Stimulated activated effector memory CD8-positive, alpha-beta T cell treated with anti-CD3 and anti-CD28 coated beads, Interleukin-12 subunit alpha, Interleukin-12 subunit beta, amount 100 ng/mL, for 72 hours (primary cell): ENCODE measurements at places on chromosomes 3 and 15.

GRCh38 chr3:46086083-46086437, 58.8 kb upstream of the XCR1 start:
- no peak for DNase-seq

- no peak for DNase-seq
Observed at GRCh38 chr3:109241459-109242186, 74.7 kb downstream of the DPPA2 start.

DNA sequence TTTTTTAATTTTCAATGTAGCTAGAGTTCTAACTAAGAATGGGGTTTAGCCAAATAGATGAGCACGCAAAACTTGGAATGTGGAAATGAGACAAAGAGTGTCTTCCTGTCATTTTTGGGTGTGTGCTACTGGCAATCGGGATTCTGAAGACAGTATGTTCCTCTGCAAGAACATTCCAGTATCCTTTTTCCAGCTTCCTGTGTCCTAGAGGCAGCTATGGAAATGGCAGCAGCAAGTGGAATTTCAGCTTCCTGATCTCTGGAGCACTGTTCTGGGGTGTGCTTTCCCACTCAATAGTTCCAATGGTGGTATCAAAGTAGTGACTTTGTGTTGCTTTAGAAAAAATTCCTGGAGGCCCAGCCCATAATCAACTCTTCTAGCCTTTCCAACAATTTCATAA, 642.9 kb upstream of the KCNMB2 start:
- no peak for DNase-seq

DNA sequence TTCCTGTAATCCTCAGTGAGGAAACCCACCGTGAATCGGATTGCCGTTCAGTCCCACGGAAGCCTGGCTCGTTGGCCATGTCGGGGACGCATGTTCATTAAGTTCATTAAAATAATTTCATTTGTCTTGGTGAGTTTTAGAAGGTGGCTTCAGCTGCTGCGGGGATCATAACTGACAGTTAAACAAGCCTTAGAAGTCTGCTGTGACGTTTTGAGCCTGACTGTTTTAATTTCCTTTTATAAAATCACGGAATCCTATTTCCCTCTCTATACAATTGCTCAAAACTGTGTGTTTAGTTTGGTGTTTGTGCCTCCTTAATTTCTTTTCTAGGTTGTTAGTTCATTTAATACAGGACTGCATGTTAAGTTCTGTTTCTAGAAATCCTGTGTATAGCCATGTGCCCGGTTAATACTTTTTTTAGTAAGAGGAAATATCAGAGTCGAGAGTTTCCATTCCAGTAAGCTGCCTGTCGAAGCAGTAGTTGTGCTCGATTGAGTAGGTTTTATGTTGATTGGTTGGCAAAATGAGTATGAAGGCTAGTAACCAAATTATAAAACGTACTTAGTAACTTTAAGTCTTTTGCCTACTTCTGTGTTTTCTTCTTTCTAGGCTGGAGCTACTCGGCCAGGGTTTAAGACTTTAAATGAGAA, 705 bp downstream of the NIPA2 start:
- no peak for DNase-seq

DNA sequence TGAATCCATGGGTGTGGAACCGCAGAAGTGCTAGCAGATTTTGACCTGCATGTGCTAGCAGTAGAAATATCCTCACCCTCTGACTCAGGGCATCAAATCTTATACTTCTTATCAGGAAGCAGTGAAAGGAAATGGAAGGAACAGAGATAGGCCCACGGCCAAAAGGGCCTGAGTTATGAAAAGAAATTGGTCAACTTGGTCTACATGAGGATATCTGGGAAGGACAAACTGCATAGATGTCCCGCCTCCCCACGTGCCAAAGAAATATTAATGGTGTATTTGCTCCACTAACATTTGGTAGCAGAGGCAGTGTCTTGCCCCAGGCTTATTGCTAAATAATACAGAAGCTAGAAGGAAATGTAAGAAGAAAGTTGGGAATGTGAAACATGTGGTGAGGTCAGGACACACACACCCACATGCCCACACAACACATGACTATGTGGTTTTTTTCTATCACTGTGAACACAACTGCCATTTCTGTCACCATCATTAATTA, 93.6 kb upstream of the COL8A1 start:
- DNase-seq = no peak

GRCh38 chr15:70561885-70562284, 201.5 kb downstream of the UACA start:
- no peak for DNase-seq

DNA sequence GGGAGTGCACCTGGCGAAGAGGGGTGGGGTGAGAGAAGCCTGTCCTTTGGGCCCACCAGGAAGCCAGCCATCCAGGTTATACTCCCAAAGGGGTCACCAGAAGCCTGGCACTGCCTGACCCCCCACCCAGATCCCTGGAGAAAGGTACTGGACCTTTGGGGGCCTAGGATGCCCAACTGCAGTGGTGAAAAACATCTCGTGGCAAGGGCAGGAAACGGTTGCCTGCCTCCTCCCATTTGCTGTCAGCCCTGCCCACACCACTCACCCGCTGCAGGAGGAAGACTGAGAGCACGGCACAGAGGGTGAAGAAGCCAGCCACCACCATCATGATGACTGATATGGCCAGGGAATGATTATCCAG, 2.2 kb upstream of the ULK3 start:
- peak; percentile 34 for DNase-seq

- no peak for DNase-seq
Observed at GRCh38 chr15:75928680-75929608, 25.3 kb downstream of the FBXO22 start.

DNA sequence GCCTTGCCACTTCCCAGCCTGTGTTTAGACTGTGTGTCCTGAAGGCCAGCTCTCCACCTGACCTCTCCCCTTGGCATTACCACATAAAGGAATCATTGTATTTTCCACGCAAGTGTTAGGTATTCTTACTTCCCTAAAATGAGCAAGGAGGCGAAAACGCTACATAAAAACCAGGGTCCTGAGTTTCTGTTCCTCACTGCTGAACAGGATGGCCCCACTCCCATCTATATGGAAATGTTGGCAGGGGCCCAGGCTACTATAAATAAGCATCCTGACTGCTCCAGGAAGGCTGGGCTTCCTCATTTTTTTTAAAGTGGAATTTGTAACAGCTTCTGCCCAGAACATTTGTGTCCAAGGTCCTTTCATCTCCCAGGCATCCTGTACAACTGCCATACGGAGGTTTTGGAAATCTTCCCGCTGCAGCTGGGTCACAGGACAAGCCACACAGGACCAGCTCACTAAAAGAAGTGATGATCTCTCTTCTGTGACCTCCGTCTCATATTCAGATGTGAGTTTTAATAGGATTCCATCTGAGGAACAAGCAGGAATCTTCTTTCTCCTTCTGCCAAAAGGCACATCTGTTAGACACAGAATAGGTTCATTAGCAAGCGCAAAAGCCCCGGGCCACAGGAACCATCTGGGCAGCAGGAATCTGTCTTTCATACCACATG, 56.4 kb upstream of the LIMD1 start:
- no peak for DNase-seq

GRCh38 chr3:194103505-194103904, 32.4 kb upstream of the HES1 start:
- DNase-seq = no peak

DNA sequence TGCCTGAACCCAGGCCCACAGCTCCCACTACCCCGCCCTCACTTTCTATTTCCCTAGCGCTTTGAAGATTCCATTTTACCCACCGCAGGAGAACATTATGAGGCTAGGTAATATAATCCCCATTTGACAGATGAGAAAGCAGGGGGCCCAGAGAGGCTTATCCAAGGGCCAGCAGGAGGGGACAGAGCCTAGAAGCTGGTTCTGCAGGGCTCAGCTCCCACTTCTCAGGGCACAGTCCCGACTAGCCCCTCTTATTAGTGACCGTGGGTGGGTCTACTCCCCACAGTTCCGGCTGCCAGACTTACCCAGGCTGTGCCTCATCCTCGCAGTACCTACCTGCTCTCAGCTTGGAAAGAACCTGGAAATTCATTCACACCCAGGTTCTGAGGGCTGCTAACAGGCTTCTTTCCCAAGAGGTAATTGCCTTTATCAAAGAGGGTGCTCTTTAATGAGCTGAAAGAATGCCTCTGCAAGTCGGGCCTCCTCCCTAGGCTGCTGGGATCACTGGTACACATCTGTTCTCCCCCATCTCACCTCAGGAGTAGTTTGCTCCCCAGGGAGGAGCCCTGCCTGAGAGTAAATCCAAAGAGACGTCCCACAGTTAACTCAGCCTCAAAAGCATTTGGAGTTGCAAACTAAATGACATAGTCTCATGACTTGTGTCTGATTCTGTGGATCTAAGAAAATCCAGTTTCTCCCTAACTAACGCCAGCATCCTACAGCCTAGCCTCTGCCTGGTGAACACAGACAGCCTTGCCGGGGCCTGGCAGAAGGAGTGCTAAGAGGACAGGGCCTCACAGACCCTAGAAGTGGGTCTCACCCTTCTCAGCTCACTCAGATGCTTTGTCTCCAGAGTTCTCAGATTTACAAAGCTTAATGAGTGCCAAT, 125.0 kb downstream of the CHSY1 start:
- DNase-seq = peak; percentile 18

GRCh38 chr3:126656371-126657134, 1.6 kb upstream of the TXNRD3 start:
- DNase-seq = no peak

- DNase-seq = no peak
Observed at GRCh38 chr3:133293397-133294110, 106.3 kb upstream of the BFSP2 start.

DNA sequence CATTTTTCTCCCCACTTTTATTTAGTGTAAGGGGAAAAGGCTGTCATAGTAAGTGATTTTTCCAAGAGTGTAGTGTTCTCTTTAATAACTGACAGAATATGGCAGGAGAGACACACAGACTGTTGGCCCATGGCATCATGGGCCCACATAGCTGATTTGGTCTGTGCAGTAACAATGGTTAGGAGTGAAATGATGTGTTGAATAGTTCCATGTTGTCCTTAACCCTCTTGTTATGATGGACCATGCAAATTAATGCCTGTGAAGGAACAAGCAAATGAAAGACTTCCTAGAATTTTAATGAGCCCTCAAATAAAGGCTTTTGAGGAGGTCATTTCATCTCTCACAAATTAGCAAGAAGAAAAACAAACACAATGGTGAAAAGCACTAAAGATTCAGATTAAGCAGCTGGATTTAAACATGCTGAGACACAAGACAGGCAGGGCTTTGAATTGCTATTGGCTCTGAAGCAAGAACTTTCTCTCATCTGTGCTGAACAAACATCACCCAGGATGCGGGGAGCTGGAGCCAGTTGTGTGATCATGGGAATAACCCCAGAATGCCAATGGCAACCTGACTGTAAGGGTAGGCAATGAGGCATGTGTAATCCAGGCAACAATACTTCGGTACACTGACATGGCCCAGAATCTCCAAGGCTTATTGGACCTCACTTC, 136.7 kb upstream of the VEPH1 start:
- no peak for DNase-seq

DNA sequence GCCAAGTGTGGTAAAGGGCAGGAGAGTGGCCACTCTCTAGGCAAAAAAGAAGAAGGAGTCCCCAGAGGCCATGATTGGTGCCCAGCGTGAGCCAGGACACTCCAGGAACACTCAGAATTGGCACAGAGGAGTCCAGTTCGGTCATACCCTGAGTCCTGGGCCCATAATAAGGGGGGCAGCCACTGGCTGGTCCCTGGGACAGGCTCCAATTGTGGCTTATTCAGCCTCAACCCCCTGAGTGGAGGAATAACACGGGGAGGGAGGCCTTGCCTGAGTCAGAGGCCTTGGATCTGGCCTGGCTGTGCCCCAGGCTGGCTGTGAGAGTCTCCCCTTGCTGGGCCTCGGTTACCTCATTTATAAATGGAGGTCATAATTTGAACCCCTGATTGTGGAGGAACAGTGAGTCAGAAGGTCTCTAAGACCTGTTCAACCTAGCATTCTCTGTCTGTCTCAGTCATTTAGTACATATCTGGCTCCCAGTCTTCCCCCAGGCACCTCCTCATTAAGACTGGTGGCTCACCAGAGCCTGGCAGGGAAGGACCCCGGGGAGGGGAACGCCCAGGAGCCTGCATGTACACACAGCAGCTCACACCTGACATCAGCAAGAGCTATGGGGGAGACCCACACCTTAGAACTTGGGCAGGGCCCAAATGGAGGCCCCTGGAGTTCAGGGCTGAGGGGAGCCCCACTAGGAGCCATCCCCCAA, 95.9 kb upstream of the ATP2B2 start:
- DNase-seq = no peak

- DNase-seq = no peak
Observed at GRCh38 chr3:13348661-13349396, 71.3 kb downstream of the NUP210 start.

DNA sequence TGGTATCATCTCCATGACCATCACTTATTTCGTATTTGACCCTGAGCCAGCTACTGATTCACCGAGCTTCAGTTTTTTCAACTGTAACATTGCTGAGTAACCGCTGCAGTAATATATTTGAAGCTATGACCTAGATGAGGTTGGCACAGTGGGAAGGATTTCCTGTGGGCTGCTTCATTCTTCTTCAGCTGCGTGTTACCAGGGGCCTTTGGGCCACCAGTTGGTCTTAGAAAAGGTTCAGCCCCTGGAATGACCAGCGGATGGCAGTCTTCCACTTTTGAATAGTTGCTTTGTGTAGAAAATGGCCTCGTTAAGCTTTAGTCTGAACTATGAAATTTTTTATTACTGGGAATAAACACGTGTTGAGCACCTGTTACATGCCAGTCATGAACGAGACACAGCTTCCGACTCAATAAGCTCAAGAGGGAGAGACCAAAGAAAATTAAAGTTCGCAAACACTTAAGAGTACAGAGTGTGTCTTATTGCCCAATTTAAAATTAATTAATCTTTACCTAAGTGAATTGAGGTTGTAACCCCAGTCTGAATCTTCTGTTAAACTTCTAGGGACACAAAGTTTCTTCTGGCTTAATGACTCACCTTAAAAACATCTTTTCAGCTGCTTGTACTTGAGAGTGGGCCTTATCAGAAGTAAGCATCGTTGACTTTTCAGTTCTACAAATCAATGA, 57.6 kb upstream of the NR2E3 start:
- DNase-seq = no peak

DNA sequence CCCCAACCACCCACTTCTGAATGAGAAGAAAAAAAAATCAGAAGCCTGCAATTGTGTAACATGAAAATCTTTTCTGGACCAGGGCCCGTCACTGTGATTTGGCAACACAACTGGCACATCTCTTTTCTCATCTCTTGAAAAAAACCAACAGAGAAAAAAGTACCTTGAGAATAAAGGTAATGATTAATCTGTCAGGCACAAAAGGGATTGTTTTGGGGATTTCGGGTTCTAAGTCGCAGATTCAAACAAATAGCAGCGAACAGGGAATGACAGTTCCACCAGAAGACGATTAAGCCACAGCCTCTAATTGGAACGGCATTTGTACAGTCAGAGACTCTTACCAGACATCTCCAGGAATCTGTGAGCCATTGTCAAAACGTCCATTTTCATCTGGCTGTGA, at the start of gene AQP9:
Gene AQP9 (plus strand): TSS at position 276 of the 400 bp plus-strand sequence. CDS start 185 bp downstream, outside the sequence.
- no peak for DNase-seq

DNA sequence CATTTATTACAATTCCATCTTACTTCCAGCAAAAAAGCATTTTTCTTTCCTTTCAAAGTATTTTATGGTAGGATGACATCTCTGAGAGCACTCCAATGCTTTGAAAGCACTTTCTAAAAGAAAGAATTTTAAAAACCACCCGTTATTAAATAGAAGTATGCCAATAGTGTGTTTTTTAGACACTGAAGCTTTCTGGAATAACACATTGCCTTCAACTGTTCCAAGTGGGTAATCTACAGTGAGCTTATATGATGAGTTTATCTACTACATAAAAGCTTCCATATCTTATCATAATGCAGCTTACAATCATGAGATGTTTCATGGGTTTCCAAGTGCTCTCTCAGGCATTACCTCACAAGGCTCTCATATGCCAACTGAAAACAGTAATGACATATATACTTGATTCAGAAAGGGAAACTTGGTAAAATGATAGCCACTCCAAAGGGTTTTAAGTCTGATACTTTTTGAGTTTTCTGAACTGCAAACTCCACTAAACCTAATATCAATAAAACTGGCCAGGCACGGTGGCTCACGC, 14.1 kb downstream of the CMTM6 start:
- no peak for DNase-seq
